ENCODE measurements at places on chromosomes 16 and 17.

DNA sequence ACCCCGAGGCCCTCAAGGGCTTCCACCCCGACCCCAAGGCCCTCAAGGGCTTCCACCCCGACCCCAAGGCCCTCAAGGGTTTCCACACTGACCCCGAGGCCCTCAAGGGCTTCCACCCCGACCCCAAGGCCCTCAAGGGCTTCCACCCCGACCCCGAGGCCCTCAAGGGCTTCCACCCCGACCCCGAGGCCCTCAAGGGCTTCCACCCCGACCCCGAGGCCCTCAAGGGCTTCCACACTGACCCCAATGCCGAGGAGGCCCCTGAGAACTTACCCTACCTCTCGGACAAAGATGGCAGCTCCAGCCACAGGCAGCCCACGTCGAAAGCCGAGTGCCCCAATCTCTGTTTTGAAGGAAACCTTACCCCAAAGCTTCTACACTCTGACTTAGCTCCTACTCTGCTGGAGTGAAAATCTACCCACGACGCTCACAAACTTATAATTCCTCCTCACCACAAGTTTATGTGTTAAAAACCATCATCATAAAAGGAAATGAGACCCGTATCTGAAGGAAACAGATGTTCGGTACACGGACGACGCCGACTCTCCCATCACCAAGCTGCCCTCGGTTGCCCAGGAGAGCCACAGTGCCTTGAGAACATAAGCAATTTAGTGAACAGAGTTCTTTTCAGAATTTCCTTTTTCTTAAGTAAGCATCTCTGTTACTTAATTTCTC is 61.2 kb upstream of the RPH3AL start:
- no peak for DNase-seq

GRCh38 chr17:34990921-34991365 is 10.6 kb downstream of the LIG3 start:
- no peak for DNase-seq

DNA sequence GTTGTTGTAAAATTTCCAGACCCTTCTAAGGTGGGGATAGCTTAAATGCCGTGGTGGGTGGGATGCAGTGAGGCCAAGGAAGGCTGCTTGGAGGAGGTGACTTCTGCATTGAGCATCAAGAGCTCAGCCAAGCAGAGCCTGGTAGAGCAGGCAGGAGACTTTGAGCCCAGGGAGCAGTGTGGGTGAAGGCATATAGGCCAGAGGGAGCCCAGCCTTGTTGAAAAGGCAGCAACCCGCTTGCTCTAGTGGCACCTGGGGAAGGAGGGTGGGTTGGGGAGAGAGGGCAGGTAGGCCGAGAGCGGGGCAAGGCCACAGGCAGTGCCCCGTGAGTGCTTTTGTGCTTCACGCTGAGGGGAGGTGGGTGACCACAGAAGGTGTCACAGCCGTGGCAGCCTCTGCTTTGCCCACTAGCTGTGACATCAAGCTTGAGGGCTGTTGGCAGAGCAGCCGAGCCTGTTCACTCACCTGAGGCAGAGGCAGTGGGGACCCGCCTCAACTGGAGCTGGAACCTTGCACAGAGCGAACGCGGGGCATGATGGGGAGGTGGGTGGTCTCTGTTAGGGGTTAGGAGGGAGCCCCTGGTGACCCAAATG is 56.1 kb downstream of the IRF8 start:
- DNase-seq = no peak

GRCh38 chr17:55978578-55978977 is 174.7 kb upstream of the ANKFN1 start:
- no peak for DNase-seq

DNA sequence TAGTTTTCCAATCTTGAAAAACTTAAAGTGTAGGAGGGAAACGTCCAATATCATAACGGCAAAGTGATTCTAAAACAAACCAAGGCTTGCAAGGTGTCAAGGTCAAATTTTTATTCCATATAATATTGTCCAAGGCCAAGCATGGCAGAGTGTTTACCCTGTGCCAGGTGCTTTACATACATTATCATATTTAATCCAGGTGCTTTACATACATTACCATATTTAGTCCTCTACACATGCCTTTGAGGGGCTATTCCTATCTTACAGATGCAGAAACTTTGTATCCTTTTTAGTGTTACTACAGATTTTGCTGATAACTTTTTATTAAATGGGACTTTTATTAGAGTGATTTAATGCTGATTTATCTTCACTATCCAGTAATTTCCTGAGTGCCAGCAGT is 23.9 kb downstream of the MAF start:
- no peak for DNase-seq

DNA sequence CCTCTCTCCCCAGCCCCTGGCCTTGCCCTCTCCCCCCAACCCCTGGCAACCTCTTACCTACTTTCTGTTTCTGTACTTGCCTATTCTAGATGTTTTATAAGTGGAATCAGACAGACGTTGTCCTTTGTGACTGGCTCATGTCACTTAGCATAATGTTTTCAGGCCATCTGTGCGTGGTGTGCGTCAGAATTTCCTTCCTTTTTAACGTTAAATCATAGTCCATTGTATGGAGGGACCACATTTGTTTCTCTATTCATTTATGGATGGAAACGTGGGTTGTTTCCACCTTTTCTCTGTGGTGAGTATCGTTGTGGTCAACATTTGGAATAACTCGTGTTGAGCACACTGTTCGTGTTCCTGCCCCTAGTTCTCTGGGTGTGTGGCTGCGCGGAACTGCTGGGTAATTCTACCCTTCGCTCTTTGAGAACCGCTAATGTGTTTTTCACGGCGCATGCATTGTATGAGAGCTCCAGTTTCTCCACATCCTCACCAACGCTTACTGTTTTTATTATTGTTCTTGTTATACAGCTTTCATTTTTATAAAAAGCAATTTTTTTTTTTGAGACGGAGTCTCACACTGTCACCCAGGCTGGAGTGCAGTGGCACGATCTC is 26.3 kb downstream of the ACTG1 start:
- DNase-seq = no peak

DNA sequence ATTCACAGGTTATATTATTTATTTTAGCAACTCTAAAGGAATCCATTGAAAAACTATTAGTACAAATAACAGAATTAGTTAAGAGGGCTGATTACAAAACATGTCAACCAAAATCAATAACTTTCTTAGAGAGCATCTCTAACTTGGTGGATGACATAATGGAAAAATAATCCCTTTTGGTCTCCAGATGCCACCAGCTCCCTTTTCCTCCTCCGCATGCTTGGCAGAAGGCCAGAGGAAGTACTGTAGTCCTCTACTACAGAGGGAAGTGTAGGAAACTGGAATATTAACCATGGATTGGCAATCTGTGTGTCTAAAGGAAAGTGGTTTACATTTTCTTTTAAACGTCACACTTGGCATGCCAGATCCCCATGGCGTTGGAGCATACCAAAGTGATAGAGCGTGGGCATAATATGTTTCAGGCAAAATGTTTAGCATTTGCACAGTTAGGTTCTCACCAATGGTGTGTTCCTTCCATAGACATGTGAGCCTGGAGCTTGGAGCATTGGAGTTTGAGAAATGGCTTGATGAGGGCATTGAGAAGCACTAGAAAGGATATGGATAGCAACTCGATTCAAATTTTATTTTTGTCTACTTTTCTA is 106.3 kb downstream of the PRKCB start:
- DNase-seq = no peak

GRCh38 chr17:218432-219110 is 37.1 kb upstream of the DOC2B start:
- DNase-seq = no peak

DNA sequence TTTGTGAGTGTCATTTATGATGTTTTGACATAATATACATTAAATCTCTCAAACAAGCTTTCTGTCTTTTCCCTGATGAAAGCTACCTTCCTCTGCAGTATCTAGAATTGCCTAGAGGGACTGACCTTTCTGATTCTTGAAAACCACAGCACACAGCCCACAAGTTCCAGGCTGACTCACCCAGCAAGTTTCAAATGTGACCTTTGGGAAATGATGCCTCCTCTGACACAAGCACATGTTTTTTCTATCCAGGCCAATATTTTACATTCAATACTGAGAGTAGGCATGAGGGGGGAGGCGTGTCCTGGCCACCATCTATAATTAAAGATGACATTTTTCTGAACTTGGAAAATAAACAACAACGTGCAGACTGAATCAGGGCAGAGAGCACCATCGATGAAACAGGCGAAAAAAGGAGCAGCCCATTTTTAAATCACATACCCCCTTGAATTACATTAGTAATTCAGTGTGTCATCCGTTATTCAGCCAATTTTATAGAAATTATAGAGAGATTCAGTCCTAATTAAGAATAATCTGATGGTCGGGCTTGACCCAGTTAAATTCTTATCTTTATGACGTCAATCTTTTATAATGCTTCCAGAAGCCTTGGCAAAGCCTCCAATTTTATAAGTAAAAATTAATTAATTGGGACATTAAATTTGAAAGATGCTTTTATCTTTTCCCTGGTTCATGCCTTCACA is 292.6 kb upstream of the CDH11 start:
- no peak for DNase-seq

Data from stimulated activated CD8-positive, alpha-beta memory T cell treated with anti-CD3 and anti-CD28 coated beads, Interleukin-4, amount 100 ng/mL, for 4 hours (primary cell).